ENCODE measurements at places on chromosomes 16 and 17. TPM values are rescaled to one million over a fixed set of nuclear protein-coding genes. Genes with fewer than 3 reads are reported as not detected.

Gene KRT27
- total RNA-seq: not detected

Gene MRPS23
- 58.9 TPM for total RNA-seq

Gene QRICH2
- total RNA-seq: 1.4 TPM

Gene AATK
- total RNA-seq: 0.52 TPM

Gene ANKRD13B
- 3.1 TPM for total RNA-seq

Gene KCNJ18
- not detected for total RNA-seq

Gene CARHSP1
- 303 TPM for total RNA-seq

Gene PRR35
- not detected for total RNA-seq

Gene PRSS27
- 1.7 TPM for total RNA-seq

Gene CA5A
- not detected for total RNA-seq

Gene TBC1D3H
- not detected for total RNA-seq

Gene KRTAP4-9
- not detected for total RNA-seq

Gene KRT39
- not detected for total RNA-seq

Gene CCL11
- total RNA-seq: not detected

Gene DERL2
- total RNA-seq: 56.6 TPM

Gene GRAP
- 0.15 TPM for total RNA-seq

Gene KRTAP9-4
- total RNA-seq: not detected

Gene RAB11FIP4
- total RNA-seq: 18.9 TPM

Gene MT1G
- total RNA-seq: 7.8 TPM

Gene CTF1
- 4.7 TPM for total RNA-seq

Gene TBC1D3
- not detected for total RNA-seq

Gene UTS2R
- total RNA-seq: 0.10 TPM

Gene AURKB
- 1.0 TPM for total RNA-seq

Gene KRT10
- total RNA-seq: 3.6 TPM

Gene SLC13A2
- not detected for total RNA-seq

Gene PYY
- total RNA-seq: not detected

Gene TTYH2
- total RNA-seq: under 0.01 TPM

All from renal cortical epithelial cell (primary cell).